ENCODE measurements at places on chromosomes 4 and X. TPM values are rescaled to one million over a fixed set of nuclear protein-coding genes. Genes with fewer than 3 reads are reported as not detected.

MAGEC2 gene
- total RNA-seq: not detected

PAGE4 gene
- not detected for total RNA-seq

DGKK gene
- total RNA-seq: 1.4 TPM

TCEAL6 gene
- total RNA-seq: not detected

RBMXL3 gene
- total RNA-seq: not detected

TRIM75 gene
- total RNA-seq: not detected

GNRHR gene
- not detected for total RNA-seq

RHOXF1 gene
- total RNA-seq: not detected

AIMP1 gene
- total RNA-seq: 37.1 TPM

YY2 gene
- 1.8 TPM for total RNA-seq

TNIP3 gene
- total RNA-seq: not detected

All from H9 (cell line).